ENCODE measurements at places on chromosomes 6 and 20.
A peak's percentile ranks its signal among the peaks of the same experiment; 100 is the strongest.

- DNase-seq: no peak
These were observed 120.6 kb upstream of the TMEM181 start for GRCh38 chr6:158439255-158439654.

- no peak for DNase-seq
These were observed 131.8 kb upstream of the C6orf118 start for GRCh38 chr6:165441181-165441580.

DNA sequence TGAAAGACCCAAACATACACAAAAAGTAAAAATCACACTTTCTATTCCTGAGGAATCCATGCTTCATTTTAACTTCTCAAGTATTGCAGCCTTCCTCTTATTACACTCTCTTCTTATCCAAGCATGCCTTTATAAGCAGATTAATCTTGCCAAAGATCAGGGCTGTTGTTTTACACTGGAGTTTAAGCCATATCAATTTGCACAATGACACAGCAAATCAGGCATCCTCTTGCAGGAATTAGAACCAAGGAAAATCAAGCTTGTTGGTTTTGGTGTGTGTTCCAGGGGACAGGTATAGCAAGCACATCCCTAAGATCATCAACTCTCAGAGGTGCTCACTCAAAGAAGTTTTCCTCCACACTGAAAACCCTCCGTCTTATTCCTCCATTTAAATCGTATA is 69.5 kb downstream of the CYP39A1 start:
- no peak for DNase-seq

- no peak for DNase-seq
These were observed 1400.2 kb downstream of the GRIK2 start for GRCh38 chr6:102793752-102794151.

DNA sequence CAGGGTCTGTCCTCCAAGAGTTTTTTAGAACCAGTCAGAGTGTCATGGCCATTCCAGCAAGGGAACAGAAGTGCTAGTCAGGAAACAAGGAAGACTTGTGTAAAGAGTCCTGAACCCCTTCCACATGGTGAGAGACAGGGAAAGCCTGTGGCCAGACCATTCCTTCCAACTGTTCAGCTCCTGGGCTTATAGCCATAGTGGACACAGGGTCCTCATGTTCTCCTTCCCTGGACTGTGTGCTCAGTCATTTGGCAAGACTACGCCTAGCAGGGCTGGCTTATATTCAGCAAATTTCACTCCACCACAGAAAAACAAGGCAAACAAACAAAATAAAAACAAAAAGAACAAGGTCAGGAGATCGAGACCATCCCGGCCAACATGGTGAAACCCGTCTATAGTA is 60.5 kb downstream of the NRN1 start:
- DNase-seq: no peak

- no peak for DNase-seq
These were observed 108.9 kb downstream of the SNX5 start for GRCh38 chr20:17859616-17860232.

DNA sequence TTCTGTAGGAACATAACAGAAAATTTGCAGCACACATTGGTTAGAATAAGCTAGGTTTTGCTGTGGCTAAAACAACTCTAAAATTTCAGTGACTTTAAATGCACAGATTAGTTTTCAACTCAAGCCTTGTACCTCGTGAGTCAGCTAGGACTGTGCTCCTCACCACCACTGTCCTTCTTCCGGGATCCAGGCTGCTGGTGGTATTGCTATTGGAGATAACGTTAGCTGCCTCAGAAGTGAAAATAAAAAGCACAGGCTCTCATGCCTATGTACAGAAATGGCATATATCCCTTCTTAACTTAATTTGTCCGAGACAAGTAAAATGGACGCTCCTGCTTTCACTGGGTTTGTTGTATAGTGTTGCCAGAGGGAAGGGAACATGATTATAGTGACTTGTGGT is 931.1 kb upstream of the EYS start:
- no peak for DNase-seq

GRCh38 chr6:168362276-168362990 is 42.9 kb upstream of the DACT2 start:
- DNase-seq: no peak

- no peak for DNase-seq
These were observed 54.5 kb upstream of the ARMC2 start for GRCh38 chr6:108793516-108794251.

- no peak for DNase-seq
These were observed 404.6 kb downstream of the LAMA2 start for GRCh38 chr6:129287231-129288177.

DNA sequence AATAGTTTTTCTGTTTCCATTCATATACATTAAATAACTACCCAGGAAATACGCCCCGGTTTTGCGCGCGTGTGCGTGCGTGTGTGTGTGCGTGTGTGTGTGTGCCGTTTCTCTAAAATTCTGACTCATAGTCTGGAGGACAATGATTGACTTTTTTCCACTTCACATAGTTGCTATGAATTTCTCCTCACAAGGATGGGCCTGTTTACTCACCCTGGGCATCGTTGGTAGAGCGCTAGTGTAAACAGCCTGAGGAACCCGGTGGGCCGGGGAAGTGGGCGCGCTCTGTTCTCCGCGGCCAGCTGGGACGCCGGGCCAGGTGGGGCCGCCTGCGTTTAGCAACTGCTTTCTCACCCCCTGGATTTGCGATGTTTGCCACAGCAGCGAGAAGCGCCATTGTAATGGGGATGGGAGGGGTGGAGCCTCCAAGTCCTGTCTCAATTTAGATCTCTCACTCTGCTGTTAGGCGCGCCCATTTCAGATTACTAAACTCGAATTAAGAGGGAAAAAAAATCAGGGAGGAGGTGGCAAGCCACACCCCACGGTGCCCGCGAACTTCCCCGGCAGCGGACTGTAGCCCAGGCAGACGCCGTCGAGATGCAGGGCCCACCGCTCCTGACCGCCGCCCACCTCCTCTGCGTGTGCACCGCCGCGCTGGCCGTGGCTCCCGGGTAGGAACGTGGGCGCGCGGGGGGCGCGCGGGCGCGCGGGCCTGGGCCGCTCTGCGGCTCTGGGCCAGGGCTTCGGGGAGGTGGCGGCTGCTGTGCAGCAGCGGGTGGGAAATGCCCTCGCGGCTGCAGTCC is at the start of gene CD109:
TSS of gene CD109 (plus strand) at position 585 of the 803 bp plus-strand sequence. CDS start at position 598, 13 bp downstream.
- peak; percentile 88 for DNase-seq

DNA sequence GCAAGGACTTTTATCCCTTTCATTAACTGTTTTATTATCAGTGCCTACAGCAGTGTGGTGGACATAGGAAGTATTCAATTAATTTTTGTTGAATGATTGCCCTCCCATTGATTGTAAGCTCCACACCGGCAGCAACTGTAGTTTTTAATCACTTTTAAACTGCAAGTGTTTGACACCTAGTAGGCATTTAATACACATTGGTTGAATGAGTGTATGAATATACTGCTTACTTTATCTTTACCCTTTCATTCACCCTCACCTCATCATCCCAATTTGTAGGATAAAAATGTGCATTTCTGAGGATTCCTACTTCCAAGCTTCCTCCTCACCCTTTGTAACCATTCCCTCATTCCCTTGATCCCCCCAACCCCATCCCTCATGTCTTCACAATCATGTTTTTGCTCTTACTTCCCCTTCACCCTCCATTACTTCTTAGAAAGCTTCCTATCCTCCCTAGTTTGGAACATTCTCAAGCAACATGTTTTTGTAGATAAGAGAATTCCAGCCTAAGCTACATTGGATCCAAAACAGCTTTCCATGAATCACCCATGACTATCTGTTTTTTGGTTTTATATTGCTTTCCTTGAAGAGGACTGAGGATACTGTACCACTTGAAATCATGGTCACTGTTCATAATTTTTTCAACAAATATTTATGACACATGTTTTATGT is 955 bp upstream of the SLC26A8 start:
- peak; percentile 43 for DNase-seq

GRCh38 chr6:127515794-127516661 is 3.1 kb downstream of the MTCL3 start:
- peak; percentile 74 for DNase-seq

GRCh38 chr6:44530209-44530909 is 142.9 kb downstream of the CDC5L start:
- DNase-seq: no peak

DNA sequence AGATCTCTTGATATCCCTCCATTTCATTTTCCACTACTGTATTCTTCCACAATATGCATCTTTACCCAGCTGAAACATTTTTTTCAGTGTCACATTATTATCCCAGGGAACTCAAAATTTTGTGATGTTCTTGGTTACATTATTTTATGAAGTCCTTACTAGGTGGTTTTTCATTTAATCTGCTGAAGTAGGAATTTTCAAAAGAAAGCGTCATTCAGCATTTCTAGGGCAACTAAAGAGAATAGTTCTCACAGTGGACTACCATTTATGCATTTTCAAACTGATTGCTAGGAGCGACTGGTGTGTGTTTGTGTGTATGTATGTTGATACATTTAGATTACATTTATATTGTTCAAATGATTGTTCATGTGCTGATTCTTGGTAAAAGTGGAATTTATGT is 2.4 kb upstream of the TMEM30A start:
- no peak for DNase-seq

DNA sequence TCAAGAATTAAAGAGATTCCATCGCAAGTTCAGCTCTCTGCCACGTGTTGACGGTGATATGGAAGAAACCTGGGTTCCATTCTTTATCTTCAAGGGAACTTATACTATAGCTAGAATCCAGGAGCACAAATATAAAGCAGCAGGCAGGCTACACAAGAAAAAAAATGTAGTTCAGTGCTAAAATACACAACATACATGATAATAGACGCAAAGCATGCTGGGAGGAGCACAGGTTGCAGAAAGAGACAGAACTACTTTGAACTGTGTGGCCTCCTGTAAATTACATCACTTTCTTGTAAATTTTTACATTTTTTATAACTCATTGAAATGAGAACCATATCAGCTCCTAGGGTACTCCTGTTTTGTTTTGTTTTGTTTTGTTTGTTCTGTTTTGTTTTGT is 53.8 kb upstream of the RBM24 start:
- no peak for DNase-seq

DNA sequence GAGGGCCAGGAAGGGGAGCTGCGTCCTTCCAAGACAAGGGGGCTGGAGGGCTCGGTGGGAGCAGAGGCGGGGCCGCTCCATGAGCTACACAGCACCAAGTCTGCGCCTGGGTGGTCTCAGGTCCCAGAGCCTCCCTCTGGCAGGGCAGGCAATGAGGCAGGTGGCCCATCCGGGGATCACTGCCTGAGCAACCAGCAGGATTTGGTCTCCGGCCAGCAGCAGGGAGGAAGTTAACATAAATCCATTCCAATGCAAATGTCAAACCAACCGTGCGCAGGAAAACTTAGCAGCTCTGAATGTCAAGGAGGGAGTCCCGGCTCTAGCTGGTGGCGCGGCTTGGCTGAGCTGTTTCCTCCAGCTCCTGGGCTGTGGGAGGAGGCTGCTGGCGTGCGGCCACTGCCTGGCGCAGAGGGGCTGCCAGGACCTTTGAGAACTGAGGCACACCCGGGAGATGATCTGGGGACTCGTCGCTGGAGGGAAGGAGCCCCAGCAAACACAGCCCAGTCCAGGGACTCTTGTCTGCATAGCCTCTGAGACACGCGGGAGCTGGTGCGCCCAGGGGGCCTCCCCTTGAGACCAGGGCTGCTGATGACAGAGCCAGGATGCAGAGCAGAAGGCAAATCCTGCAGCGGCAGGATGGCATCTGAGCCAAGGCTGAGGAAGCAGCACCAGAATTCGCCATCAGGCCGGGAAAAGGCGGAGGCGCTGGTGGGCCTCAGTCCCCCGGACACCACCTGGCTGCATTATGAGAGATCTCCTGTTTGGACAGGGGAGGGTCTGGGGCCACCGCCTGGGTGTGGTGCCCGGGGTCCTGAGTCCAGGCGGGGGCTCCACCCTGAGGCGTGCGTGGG is 33.1 kb upstream of the CHRNA4 start:
- DNase-seq: no peak

DNA sequence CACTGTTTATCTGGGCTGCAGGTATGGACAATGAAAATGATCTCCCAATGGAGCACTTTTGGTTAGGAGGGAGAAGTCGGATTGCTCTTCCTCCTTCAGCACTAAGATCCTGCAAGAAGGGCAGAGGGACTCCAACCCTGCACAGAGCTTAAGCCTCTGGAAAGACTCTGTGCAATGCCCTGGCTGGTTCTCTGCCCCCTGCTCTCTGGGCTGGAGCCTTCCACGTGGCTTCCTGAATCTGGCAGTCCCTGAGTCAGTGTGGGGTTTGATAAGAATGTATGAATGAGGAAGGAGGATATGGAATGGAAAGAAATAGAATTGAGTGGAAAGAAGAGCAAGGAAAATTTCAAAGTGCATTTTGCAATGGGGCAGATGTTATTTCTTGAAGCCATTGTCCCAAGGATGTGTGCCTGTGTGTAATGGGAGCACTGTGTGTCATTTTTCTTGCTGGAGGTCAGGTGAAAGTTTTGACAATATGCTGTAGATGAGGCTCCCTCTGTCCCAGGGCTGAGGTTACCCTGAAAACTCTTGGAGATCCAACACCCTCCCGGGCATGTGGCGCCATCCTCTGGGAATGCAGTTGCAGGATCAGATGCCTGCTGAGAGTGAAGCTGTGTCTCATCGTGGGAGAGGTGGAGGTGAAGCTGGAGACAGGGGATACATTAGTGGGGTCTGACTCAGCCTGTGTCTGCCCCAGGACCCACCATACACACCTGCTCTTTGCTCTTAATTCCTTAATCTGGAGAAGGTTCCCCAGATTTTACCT is 16.3 kb upstream of the CST9L start:
- DNase-seq: no peak

DNA sequence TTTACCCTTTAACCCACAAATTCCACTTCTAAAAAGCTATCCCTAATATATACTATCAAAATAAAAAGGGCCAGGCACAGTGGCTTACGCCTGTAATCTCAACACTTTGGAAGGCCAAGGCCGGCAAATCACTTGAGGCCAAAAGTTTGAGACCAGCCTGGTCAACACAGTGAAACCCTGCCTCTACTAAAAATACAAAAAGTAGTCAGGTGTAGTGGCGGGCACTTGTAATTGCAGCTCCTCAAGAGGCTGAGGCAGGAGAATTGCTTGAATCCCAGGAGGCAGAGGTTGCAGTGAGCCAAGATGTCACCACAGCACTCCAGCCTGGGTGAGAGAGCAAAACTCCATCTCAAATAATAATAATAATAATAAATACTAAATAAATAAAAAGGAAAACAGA is 82.5 kb downstream of the TRIM27 start:
- no peak for DNase-seq
